ENCODE measurements at places on chromosomes 4 and X.

- no peaks in the 10 kb centered on the region for H3K27me3 ChIP-seq
- H3K27ac ChIP-seq = no peak overlapping the region
- H3K4me1 ChIP-seq = no peaks in the 10 kb centered on the region
- H3K4me3 ChIP-seq = no peak overlapping the region
- DNase-seq = no peak
- no peaks in the 10 kb centered on the region for H3K36me3 ChIP-seq
These were observed 93.9 kb upstream of the GPM6A start for GRCh38 chr4:175905925-175906324.

GRCh38 chr4:122671919-122672490 is 51.1 kb upstream of the IL21 start:
- no peaks in the 10 kb centered on the region for H3K27me3 ChIP-seq
- H3K27ac ChIP-seq = no peak overlapping the region
- no peak overlapping the region for H3K4me3 ChIP-seq
- DNase-seq = no peak

DNA sequence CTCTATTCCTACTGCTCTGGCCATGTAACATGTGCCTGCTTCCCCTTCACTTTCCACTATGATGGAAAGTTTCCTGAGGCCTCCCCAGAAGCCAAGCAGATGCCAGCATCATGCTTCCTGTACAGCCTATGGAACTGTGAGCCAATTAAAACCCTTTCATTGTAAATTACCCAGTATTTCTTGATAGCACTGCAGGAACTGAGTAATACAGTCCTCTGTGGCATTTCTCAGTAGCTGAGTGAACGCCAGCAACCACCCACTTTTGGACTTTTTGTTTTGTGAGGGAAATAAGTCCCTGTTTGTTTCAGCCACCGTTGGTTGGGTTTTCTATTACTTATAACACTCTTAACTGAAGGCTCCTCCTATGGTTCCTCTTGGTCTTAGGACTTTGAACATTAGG is 104.1 kb downstream of the C4orf51 start:
- no peak for DNase-seq
- H3K4me3 ChIP-seq = no peak overlapping the region

- H3K27me3 ChIP-seq = no peaks in the 10 kb centered on the region
- H3K27ac ChIP-seq = no peak overlapping the region
- H3K36me3 ChIP-seq = no peaks in the 10 kb centered on the region
- H3K4me1 ChIP-seq = no peaks in the 10 kb centered on the region
- no peak for DNase-seq
These were observed 105.0 kb downstream of the RAB28 start for GRCh38 chr4:13378973-13379759.

Data from colonic mucosa (tissue), 4 donors.